ENCODE measurements at places on chromosomes 7 and 10.

DNA sequence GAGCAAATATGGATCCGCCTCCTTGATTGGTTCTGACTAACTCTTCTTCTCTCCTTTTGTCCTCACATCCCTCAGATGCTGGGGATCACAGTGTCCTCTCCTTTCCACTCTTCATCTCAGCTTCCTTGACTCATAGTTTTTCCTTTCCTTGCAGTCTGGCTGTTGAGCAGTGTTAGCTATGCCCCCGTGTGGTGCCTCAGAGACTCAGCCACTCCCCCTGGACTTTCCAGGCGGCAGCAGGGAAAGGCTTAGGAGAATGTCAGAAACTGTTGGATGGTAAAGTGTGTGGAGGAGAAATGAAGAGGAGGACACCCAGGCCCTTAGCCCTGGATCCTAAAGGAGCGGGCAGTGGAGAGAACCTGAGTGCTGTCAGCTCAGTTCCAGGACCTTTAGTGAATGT is 267.5 kb downstream of the CELF2 start:
- DNase-seq, result no peak

- no peak for DNase-seq
Observed at GRCh38 chr10:131086094-131086493, 225.4 kb downstream of the TCERG1L start.

DNA sequence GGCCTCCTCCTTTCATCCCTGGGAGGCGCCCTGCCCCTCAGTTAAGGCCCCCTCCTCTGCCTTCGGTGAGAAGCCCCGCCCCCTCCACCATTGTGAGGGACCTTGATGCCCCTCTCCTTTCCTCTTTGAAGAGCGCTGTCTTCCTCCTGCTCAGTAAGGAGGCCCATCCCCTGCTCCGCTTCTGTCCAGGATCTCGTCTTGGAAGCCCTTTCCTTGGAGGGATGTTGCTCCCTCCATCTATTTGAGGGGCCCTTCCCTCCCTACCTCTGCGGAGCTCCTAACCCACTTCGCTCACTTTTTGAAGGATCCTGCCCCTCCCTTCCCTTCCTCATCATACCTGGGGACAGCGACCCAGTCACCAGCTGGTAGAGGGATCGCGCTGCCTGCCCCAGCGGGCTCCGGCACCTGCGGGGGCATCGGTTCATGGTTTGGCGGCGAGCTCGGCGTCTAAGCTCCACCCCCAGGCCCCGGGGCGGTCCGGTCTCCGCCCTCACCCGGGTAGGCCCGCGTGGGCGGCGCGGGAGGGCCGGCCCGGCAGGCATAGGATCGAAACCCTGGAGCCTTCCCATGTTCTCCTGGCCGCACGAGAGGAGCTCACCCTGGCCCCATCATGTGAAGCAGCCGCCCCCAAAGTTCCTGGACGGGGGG is 4.1 kb downstream of the KCNIP2 start:
- DNase-seq, result no peak

- no peak for DNase-seq
Observed at GRCh38 chr10:22897371-22897770, 30.5 kb upstream of the ARMC3 start.
